ENCODE measurements at places on chromosomes 5 and 9. TPM values are rescaled to one million over a fixed set of nuclear protein-coding genes. Genes with fewer than 3 reads are reported as not detected.

CDKN2A gene
- not detected for total RNA-seq

PCDHB11 gene
- 1.3 TPM for total RNA-seq

MEIKIN gene
- total RNA-seq: not detected

PCDHB10 gene
- total RNA-seq: 0.27 TPM

BTNL3 gene
- total RNA-seq: not detected

ACOT12 gene
- not detected for total RNA-seq

MAMDC4 gene
- total RNA-seq: 1.7 TPM

DNA sequence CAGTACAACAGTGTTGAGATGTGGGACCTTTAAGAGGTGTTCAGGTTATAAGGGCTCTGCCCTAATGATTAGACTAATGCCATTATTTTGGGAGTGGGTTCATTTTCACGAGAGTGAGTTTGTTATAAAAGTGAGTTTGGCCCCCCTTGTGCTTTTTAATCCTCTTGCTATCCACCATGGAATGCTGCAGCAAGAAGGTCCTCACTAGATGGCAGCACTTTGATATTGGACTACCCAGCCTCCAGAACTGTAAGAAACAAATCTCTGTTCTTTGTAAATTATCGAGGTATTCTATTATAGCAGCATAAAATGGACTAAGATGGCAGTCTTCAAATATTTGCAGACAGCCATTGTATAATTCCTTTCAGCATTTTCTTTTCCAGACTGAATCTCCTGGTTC, 212.4 kb downstream of the LRRC70 start:
- no peak for DNase-seq

- no peak for DNase-seq
Measured at GRCh38 chr5:100950985-100951384, 47.9 kb upstream of the ST8SIA4 start.

GRCh38 chr5:134131165-134131564, 16.7 kb downstream of the TCF7 start:
- no peak for DNase-seq

DNA sequence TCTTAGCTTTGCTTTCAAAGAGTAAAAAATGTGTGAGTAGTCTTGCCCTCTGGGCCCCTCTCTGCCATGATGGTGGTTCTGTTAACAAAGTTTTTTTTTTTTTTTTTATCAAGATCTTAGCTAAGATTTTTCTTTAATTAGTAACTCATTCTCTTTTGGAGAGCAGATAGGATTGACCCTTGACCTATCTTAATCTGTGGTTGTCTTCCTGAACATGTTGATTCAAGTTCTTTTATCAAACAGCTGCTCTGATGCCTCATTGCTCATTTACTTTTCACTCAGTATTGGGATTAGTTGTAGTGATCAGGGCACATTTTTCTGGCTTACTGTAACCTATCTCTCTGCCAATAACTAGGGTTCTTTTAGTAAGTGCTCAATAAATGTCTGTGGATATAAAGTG, 106.3 kb downstream of the PCSK5 start:
- no peak for DNase-seq

DNA sequence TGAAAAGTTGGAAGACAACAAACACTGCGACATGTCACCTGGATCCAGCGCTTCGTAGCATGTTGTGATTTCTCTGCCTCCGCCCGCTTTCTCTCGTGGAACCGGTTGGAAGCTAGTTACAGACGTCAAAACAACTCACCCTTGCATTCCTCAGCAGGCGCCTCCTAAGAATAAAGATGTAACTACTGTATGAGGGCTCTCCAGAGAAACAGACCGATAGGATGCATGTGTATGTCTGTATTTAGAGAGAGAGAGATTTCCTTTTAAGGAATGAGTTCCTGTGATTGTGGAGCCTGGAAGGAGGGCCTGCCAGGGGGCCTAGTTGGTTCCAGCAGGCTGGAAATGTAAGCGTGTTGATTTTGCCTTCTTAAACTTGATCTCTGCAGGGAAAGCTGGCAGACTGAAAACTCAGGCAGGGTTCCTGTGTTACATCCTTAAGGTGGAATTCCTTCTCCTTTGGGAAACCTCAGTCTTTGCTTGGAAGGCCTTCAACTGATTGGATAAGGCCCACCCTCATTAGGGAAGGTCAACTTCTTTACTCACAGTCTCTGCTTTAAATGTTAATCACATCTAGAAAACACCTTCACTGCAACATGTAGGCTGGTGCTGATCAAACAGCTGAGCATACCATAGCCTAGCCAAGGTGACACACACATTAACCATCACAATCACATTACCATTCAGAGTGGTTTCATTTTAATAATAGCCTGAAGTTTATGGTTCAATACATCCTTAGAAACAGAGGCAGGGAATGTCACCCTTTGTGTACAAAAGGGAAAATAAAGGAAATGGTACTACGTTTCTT, 163.8 kb downstream of the SYK start:
- no peak for DNase-seq

- no peak for DNase-seq
Measured at GRCh38 chr5:160792281-160792680, 59.7 kb downstream of the ATP10B start.

- DNase-seq: no peak
Measured at GRCh38 chr5:3281366-3281765, 314.3 kb upstream of the IRX1 start.

GRCh38 chr5:121692158-121692557, 159.5 kb upstream of the FTMT start:
- DNase-seq: no peak

- DNase-seq: no peak
Measured at GRCh38 chr9:130188860-130189481, 16.8 kb downstream of the NCS1 start.

DNA sequence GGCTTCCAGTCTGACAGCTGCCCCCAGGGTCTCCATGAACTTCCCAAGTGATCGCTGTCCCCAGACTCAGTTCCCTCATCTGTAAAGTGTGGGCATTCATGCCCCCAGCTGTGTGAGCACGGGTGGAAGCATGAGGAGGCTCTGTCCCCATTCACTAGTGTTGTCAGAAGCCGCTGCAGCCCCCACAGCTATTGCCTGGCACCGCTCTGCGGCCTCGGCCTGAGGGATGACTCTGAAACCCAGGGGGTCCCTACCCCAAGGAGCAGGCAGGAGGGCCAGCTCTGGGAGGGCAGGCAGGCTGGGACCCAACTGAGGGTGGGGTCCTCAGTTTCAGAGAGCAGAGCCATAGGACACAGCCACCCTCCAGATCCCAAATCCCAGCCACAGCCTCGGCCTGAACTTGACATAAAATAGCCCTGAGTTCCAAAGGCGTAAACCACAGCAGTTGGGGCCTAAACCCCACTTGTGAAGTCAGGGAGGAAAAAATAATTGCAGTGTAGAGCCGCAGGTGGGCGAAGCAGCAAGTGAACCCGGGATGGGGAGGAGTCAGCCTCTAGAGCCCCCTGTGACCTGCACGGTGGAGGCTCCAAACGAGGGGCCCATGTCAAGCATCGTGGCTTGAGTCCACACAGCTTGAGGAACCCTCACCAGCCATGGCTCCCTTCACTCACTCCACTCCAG, 66.0 kb upstream of the ADAMTS2 start:
- no peak for DNase-seq

DNA sequence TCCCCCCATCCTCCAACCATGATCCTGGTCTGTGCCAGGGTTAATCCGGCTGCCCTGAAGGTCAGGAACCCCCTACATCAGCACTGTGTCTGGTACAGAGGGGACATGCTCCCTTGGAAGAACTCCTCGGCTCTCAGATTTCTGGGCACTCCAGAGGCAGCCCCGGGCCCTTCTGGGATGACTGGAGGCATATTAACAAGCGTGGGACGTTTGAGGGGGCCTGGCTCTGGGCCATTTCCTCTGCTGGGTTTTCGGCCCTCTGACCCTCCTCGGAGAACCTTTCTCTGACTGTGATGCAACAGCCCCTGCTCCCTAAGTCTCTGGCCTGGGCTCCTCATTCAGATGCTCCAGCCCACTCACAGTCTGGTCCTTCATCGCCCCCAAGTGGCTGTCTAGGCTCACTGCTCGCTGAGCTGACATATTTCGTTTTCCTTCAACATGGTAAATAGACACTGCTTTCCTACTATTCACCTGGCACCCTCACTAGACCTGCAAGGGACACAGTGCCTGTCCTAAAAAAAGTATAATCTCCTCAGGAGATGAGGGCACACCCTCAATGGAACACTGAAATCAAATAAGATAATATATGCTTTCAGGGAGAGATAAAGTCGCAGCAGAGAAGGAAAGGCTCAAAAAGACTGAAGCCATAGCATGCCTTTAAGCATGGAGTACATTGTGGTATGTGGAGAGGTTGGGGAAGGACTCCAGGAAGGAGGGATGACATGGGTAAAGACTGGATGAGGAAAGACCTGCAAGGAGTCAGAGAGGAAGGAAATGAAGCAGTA, 404.7 kb upstream of the TRPC7 start:
- peak; percentile 67 for DNase-seq

- DNase-seq: no peak
Measured at GRCh38 chr9:77680581-77680980, 32.5 kb upstream of the GNA14 start.

- peak; percentile 89 for DNase-seq
Measured at GRCh38 chr9:107488375-107489143, 1.0 kb downstream of the KLF4 start.

- DNase-seq: no peak
Measured at GRCh38 chr5:110702300-110702699, 24.2 kb downstream of the TMEM232 start.

GRCh38 chr9:130159915-130160670, 12.1 kb upstream of the NCS1 start:
- DNase-seq: no peak

DNA sequence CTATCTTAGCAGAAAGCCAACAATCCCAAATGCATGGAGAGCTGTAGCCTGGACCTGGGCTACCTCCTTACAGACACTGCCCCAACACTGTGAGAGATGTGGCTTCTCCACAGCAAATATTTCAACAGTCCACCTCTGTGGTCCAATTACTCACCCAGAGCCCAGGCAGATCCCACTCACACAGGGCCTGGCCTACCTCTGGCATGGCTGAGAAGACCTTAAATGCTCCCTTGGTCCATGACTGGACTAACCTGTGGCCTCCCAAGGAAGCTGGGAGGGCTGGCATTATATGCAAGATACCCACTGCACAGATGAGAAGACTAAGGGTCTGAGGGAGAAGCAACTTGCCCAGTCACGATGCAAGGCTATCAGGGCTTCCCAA, 22.8 kb upstream of the SLC25A51 start:
- DNase-seq: no peak

DNA sequence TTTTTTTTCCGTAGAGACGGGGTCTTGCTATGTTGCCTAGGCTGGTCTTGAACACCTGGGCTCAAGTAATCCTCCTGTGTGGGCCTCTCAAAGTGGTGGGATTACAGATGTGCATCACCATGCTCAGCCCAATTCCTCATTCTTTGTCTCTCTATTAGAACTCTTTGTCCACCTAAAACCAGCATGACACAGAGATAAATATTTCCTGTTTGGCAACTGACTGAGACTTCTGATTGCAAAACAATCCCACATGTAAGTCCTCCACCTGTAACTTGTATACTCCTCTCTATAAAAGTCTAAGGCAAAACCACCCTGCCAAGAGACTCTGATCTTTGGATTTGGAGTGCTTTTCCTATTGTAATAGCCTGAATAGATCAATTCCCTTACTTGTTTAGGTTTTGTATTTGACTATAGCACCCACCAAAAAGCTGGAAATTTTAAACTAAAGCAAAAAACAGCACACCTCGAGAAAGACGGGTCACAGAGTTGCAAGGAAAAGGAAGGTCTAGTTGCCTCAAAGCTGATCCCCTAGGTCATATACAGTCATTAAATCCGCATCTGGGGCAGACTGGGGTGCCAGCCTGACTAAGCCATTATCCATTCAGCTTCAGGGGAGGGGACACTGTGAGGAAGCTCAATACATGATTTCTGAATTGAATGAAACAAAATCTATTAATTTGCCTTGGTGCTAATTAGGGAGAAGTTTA, 13.5 kb upstream of the KIF27 start:
- no peak for DNase-seq

GRCh38 chr9:78857373-78858225, 560.7 kb downstream of the PSAT1 start:
- DNase-seq: no peak

DNA sequence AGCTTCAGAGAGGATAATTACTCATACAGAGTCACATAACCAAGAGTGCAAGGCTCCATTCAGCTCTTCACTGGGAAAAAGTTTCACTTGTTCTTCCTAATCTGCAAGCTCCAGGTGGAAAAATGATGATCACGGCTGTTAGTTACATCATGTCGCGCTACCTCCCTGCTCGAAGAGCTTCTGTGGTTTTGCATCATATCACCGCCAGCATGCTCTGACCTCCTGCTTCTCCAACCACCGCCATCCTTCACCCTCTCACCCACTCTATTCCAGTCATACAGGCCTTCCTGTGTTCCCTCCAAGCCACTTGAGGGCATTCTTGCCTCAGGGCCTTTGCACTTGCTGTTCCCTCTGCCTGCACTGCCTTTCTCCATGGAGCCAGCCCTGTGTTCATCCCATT, 47.1 kb downstream of the COL27A1 start:
- no peak for DNase-seq

- no peak for DNase-seq
Measured at GRCh38 chr9:5269249-5269715, 35.2 kb downstream of the RLN2 start.

- DNase-seq: no peak
Measured at GRCh38 chr9:108109927-108110690, 620.5 kb upstream of the KLF4 start.

DNA sequence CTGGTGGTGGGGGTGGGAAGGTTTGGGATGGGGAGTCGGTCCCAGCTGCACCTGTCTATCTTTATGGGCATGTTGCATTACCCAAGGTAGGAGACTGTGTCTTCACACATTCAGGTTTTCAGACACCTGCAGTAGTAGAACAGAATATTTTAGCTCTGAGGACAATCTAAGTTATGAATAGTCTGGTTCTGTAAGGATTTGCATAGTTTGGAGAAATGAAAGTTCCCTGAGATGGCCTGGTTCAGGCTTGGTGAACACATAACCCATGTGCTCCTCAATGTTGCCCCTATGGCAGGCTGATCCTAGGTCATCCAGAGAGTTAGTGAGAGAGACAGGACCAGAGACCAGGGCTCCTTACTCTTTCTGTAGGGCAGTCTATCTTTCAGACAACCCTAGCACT, 20.7 kb downstream of the TNFSF8 start:
- DNase-seq: no peak

DNA sequence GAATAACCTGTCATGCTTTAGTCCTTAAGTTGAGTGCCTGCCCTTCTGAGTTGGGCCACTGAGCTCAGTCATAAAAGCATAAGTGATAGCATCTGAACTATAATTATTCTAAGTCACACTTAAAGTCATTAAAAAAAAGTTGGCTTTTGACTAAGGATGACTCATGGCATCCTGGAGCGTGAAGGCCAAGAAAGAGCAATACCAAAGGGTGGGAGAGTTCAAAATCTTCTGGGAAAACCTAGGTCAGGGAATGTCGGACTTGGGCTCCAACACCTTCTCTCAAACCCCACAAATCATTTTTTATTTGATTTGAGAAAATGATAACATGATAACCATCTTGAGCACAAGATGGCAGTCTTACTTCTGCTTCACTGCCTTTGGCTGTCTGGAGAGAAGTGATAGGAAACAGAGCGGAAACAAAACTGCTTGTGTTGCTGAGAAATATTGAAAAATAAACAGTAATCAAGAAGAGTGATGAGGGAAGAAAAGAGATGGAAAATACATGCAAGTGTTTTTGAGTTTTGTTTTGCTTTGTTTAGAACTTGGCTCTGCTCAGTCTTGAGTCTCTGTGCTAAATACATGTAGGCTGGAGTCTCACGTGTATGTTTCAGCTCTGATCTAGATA, 16.9 kb upstream of the NTRK2 start:
- DNase-seq: no peak

GRCh38 chr9:33220681-33221567, 19.0 kb upstream of the SPINK4 start:
- peak; percentile 59 for DNase-seq

Measured in psoas muscle (tissue), 8 donors.